ENCODE measurements at places on chromosomes 12 and 14.

GRCh38 chr12:19074700-19075099, 54.8 kb upstream of the PLEKHA5 start:
- no peak for DNase-seq

GRCh38 chr12:41073633-41074472, 114.3 kb upstream of the PDZRN4 start:
- no peak for DNase-seq

DNA sequence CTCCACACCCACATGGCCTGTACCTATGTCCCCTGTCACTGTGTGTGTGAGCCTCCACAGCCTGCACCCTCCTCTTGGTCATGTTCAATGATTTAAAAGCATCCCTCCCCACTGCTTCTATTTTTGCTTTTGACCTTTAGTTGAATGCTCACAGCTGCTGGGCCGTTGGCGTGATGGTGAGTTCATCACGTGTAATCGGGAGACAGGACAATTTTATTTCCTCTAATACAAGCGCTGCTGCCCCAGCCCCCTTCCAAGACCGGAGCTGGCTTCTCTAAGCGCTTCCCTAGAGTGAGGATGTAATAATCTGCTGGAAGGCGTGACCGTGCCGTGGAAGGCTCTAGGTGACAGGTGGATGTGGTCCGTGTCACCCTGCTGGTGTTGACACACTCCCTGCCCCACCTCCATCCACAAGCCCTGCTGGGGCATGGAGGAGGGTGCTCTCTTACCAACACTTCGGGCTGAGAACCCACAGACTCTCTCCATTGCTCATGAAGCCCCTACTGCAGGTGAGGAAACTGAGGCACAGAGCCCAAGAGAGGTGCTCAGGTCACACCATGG, 25.4 kb downstream of the CCDC85C start:
- DNase-seq: no peak

- DNase-seq: no peak
These were observed 13.1 kb upstream of the NGB start for GRCh38 chr14:77284066-77284465.

DNA sequence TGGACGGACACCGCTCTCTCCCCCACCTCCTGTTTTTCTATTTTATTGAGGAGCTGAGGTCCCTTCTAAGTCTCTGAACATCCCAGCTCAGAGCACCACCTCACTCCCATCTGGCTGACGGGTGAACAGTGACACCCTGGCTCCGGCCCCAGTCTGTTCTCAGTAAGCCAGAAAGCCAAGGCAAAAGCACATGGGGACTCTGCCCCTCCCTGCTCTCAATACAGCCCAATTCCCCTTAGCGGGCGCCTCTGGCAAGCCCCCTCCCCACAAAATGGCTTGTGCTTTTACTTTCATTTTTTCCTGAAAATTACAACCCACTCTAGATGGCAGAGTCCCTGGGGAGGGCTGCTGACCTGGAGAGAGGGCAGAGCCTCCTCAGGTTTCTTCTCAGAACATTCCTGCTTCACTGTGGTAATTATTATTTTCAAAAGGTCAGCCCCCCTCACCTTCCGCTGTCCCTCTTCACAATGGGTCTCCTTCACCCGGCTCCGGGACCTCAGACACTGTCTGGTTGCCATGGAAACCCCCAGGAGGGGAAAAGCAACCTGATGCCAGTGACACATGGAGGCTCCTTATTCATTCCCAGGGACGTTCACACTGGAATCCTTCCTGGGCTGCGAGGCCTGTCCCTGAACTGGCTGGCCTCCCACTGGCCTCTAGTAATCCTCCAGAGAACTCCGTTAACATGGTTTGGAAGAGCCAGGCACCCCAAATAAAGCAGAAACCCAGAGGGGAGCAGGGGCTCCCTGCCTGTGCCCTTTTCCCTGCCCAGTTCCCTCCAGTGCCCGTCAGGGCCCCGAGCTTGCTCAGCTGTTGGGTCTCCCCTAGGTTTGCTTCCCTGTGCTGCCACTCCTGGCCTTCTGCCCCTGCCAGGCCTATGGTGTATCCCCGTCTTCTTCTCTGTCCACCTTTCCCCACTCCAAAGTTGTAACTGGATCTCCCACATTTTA, 15.9 kb downstream of the COL2A1 start:
- DNase-seq: no peak

- no peak for DNase-seq
These were observed 41.6 kb upstream of the TTC7B start for GRCh38 chr14:90857866-90858265.

All from NT2/D1 (cell line).